ENCODE measurements at places on chromosomes 1 and 21. TPM values are rescaled to one million over a fixed set of nuclear protein-coding genes. Genes with fewer than 3 reads are reported as not detected.

DNA sequence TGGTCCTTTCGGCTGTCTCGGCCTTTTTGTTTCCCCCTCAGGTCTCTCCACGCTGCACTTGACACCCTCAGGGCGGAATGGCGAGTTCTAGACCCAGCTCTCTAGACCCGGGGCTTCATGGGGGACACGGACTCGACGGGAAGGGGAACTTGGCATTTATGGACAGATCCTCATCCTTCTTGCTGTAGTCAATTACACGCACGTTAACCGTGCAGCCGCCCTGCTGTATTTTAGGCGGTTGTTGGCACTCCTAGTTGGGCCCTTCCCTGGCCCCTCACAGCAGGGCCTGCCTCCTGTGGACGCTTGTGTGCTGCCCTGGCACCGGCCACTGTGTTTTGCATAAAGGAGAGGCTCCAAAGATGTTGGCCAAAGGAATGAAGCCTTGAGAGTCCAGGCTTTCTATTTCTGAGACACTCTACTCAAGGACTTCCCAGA, 558 bp upstream of the BTG3 start:
- DNase-seq, result peak; percentile 19

- DNase-seq, result no peak
Measured at GRCh38 chr1:23889074-23889473, 21.0 kb upstream of the FUCA1 start.

The DDR2 gene
- 11.1 TPM for total RNA-seq

DNA sequence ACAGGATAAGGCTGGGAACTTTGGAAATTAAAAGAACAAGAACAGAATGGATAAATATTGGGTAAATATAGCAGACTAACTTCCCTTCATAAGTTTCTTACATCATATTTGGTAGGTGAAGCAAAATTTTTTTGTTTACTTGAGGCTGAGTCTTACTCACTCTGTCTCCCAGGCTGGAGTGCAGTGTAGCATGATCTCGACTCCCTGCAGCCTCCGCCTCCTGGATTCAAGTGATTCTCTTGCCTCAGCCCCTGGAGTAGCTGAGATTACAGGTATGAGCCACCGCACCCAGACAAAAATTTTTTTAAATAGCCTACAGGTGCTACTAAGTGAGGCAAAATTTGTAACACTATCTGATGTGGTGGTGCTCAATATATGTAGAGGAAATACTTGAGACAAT, 50.7 kb downstream of the TM2D1 start:
- no peak for DNase-seq

The KRTAP21-2 gene
- not detected for total RNA-seq

DNA sequence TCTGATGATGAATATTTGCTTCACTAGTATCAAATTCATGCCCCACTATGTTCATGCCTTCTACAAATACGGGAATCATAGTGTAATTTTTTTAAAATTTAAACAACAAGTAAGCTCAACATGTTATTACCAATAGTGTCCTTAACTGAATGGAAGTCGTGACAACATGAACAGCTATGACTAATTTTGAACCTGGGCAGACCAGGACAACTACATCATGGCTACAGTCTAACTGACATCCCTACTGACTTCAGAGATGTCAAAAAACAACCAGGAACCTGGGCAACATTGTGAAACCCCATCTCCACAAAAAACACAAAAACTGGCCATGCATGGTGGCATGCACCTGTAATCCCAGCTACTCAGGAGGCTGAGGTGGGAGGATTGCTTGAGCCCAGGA, 33.5 kb upstream of the RAP1A start:
- DNase-seq, result no peak

DNA sequence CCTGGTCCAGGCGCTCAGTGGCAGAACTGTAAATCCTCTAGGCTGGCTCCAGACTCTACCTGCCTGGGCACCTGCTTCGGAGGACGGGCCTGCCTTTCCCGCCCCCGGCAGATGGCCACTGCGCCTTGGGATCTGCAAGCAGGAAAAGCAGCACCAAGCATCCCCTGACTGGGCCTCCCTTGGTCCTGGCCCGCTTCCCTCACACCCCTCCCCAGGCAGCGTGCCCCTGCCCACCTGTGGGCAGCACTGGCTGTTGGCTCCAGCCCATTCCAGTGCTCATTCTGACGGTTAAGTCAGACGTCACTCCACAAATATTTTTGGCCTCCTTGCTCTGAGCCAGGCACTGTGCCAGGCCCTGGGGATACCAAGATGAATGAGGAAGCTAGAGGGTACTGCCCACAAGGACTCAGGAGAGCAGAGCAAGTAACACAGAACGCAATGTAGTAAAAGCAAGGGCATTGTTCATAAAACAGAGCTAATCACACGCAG, 22.0 kb upstream of the BLACAT1 start:
- DNase-seq, result no peak

- DNase-seq, result no peak
Measured at GRCh38 chr1:229209816-229210215, 61.1 kb upstream of the RAB4A start.

The ADORA1 gene
- 0.19 TPM for total RNA-seq

- no peak for DNase-seq
Measured at GRCh38 chr21:26047279-26047967, 123.1 kb downstream of the APP start.

The KRTAP20-3 gene
- not detected for total RNA-seq

- peak; percentile 44 for DNase-seq
Measured at GRCh38 chr1:11473491-11474034, 5.4 kb upstream of the DISP3 start.

DNA sequence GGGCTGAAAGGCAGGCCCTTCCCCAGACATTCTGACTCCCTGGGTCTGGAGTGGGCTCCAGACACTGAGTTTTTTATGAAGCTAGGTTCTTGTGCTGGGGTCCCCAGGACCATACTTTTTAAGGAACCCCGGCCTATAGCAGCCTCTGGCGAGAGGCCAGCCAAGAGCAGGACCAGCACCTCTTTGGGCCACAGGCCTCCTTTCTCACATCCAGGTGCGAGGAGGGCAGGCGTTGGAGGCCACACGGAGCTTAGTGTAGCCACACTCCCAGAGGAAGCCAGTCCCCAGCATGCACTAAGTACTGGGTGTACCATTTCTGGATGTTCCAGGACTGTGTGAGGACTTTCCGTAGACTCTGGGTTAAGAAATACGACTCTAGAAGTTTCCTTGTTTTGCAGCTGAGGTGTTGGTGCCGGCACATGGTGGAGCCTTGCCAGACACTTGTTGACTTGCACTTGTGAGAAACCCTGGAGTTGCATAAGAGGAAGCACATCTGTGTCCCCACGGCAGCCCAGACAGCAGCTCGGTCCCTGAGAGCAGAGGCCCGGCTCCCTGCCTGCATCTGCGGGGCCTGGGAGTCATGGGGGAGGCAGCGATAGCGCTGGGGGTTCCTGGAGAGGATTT, 122.2 kb upstream of the VAMP3 start:
- peak; percentile 50 for DNase-seq

The DMBX1 gene
- not detected for total RNA-seq

The ZNF593OS gene
- total RNA-seq, result not detected

DNA sequence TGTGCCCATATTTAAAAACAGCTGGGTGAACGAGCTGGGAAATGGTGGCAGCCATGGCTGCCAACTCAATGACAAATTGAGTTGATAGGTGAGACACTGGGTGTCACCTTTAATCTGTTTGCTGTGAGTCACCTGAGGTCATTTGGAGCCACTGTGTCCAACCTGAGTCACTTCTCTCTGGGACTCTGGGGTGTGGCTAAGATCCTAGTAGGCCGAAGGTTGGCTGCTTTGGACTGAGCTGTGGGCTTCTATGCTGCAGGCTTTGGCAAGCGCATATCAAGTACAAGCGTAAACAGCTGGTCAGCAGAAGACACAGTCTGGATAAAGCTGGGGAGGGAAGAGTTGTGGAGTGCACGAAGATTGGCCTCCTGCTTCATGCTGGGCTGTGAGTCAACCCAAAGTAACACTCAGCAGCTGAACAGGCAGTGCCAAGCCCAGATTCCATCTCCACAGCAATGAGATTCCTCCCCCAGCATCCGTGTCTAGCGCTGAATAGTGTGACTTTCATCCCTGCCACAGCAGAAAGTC, 24.0 kb downstream of the TEX35 start:
- DNase-seq, result no peak

- DNase-seq, result no peak
Measured at GRCh38 chr1:227170361-227171166, 147.7 kb downstream of the CDC42BPA start.

The B3GALT5 gene
- under 0.01 TPM for total RNA-seq

The SLC35F3 gene
- total RNA-seq, result under 0.01 TPM

DNA sequence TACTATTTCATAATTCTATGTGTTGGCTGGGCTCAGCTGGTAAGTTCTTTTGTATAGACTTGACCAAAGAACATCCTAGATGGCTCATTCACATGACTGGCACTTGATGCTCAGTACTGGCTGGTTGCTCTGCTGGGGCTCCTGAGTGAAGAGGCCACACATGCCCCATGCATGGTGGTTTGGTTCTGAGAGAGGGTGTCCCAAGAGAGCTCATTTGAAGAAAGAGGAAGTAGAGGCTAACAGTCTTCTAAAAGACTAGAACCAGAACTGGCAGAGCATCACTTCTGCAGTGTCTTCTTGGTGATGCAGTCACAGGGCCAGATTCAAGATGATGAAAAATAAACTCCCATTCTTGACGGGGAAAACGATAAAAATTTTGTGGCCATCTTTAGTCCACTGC, 5.2 kb upstream of the BACH1 start:
- DNase-seq, result no peak

DNA sequence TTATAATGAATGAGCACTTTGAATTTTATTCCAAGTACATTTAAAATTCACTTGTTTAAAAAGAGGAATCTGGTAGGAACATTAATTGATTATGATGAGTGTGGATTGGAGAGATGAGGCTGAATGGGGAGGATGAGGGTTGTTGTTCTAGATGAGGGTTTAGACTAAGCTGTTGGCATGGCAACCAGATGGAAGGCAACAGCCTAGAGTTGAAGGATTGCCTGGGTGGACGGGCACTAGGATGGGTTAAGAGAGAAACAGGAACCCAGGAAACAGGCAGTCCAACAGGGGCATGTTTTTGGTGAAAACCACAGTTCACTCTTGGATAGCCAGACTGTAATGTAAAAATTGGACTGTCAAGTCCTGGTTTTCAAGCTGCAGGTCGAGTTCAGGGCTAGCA, 125.5 kb downstream of the CHRM3 start:
- no peak for DNase-seq

The ADGRB2 gene
- 0.17 TPM for total RNA-seq

The C8B gene
- total RNA-seq, result not detected

DNA sequence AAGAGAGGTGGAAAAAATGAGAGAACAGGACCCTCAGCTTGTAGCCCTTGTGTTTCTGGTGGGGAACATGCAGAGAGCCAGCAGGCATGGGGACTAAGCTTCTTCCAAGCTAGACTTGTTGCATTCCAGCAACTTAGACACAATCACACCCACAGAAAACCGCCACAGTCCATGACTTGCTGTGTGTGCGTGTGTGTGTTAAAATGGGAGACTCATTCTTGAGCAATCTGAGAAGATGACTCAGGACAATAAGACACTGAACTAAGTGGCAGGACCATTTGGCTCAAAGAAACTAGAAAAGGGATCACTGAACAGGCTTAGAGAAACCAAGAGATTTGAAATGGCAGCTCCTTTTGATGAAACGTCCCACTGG, 78.0 kb downstream of the HLX start:
- DNase-seq, result no peak

- no peak for DNase-seq
Measured at GRCh38 chr21:29406385-29406784, 107.7 kb downstream of the BACH1 start.

- no peak for DNase-seq
Measured at GRCh38 chr1:181674617-181675016, 191.3 kb downstream of the CACNA1E start.

DNA sequence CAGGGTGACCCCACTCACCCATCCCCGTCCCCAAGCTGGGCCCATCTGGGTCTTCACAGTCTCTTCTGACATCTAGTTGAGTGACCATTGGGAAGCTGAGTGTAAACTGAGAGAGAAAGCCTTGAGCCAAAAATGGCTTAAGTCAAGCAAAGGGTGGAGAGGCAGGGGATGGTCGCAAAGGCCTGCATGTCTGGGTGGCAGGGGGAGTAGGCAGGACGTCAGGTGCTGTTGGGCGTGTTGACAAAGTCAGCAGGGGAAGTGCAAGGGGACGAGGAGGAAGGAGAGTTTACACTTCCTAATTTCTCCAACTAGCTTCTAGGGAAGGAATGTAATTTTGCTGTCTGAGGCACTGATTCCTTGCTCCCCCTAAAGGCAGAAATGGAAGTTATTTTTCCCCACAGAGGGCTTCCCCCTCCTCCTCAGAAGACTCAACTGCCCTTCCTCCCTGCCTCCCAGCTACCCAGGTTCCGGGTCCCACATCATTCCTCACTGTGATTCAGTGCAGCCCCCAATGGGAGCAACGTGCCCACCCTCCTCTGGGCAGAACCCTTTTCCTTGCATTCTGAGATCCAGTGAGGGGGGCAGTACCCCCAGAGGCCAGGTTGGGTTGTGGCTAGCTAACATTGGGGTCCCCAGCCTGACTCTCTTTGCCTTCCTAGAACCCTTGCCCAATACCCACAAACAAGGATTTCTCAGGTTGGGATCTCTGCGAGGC, 1.2 kb upstream of the ADORA1 start:
- peak; percentile 13 for DNase-seq

GRCh38 chr1:12677565-12677964, 33.7 kb downstream of the AADACL4 start:
- DNase-seq, result no peak

The SEC16B gene
- 4.4 TPM for total RNA-seq

- peak; percentile 71 for DNase-seq
Measured at GRCh38 chr21:44845418-44846223, 27.8 kb upstream of the SUMO3 start.

The CCDC181 gene
- not detected for total RNA-seq

The AMY2A gene
- total RNA-seq, result not detected

The ADAMTS5 gene
- 0.34 TPM for total RNA-seq

DNA sequence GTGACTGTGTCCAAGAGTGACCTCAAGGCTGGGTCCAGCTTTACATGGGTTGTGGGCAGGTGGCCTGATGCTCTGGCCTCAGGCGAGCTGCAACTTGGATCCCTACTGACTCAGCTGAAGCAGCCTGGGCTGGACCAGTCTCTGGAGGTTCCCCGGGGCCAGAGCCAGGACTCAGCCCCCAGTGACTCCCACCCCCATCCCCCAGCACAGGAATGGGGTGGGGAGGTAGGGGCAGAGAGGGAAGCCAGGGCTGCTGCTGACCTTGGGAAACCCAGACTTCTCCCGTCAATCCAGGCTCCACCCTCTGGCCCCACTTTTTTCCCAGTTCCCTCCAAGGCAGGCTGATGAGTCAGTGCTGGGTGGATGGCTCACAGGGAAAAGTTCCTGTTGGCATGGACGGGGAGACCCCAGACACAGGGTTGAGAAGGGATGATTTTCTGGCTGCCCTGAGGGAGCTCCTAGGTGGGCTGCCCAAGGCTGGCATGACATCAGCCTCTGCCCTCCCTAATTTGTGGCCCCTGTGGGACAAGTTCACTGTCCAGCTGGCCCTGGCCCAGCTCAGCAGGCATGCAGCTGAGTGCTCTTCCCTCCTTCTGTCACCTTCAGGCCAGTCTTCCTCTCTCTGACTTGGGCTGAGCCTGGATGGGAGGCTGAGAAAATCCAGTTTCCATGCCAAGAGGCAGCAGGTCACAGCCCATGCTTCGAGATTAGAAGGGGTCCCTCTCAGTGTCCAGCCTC, 2.2 kb downstream of the ZC3H12A start:
- DNase-seq, result peak; percentile 84

Data from dermis blood vessel endothelial cell (primary cell).